C1 segment of cervical spinal cord (tissue), 14 donors: ENCODE measurements at places on chromosomes 12 and 14.

DNA sequence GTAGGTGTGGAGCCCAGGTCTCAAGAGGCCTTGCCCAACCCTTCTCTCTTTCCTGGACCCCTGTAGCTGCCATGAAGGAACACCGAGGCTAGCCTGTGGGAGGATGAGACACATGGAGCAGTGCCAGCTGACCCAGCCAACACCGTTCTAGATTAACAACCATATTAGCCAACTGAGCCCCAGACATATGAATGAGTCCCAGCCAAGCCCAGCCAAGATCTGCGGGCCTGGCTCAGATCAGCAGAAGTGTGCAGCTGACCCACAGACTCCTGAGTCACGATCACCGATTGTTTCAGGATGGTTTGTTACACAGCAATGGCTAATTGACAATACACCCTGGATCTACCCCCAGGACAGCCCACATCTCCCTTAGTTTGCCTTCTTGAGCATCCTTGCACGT is 82.1 kb downstream of the NTF3 start:
- no peak for DNase-seq

DNA sequence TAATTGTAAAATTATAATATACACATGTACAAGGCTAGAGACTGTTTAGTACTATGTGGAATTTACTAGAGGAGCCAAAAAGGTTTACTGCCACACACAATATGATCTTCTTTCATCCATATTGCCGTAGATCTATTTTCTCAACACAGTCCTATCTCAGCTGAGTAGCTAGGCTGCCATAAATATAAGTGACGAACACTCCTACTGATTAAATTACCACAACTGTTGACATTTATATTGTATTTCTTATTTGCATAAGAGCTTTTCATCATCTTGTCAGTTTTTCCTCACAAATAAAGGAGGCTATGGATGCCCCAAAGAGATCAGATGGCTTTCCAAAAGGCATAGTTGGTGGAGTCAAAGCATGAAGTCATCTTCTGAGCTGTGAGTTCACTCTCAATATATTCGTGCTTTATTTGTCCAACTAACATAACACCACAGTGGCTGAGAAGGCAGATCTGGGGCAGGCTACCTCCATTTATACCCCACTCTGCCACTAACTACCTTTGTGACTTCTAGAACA is 78.6 kb downstream of the CCDC59 start:
- no peak for DNase-seq

- DNase-seq = no peak
Measured at GRCh38 chr14:68439676-68440075, 353.2 kb downstream of the ZFP36L1 start.

- no peak for DNase-seq
Measured at GRCh38 chr14:42027271-42027670, 420.6 kb downstream of the LRFN5 start.

DNA sequence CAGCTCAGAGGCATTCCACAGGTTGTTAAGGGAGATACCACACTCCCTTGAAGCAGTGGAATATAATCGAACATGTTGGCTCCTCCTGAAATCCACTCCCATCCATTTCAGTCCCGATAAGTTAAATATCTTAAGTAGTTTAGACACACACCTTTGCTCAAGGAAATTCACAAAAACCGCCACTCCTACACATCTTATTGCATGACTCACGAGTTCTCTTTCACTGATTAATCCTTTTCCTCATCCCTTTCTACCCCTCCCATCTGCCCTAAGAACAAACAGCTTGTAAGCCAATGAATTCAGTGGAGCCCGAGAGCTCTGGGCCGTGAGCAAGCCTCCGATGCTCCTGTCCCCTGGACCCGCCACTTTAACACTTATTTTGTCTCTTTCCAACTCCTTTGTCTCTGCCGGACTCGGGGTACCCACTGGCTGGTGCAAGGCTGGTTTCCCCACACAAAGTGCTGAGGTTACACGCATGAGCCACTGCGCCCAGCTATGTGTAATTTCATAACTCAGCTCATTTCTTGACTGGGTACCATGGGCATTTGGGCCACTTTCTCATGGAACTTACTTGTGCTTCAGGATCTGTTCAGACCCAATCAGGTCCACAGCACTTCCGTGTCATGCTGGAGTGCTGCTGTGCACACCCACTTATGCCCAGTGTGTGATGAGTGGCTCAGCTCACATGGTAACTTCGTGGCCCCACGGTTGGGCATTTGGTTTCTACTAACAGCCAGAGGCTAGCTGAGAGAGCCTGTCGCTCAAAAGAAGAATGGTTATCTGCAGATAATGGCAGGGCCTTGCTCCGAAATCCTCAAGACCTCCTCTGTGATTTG is 171.8 kb upstream of the ALG10B start:
- DNase-seq = no peak

- DNase-seq = no peak
Measured at GRCh38 chr12:96099421-96099820, 64.0 kb upstream of the LTA4H start.

- no peak for DNase-seq
Measured at GRCh38 chr12:91889910-91890309, 255.7 kb downstream of the BTG1 start.

DNA sequence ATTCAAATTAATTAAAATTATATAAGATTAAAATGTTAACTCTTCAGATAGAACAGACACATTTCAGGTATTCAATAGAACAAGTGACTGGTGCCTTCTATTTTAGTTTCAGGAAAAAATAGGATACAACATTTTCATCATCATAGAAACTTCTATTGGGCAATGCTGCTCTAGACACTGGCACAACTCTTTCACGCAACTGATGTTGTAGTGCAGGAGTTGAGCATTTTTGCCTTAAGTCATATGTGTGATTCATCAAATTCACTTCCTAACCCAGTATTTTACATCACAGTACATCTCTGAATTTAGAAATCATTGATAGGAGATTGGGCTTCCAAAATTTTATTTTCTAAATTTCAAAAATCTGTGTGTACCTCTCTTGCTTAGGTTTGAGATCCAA is 215.4 kb upstream of the DIO2 start:
- DNase-seq = no peak

- DNase-seq = no peak
Measured at GRCh38 chr14:73426877-73427276, 31.5 kb downstream of the NUMB start.

GRCh38 chr14:89618811-89619551 is 201.9 kb upstream of the FOXN3 start:
- no peak for DNase-seq

- no peak for DNase-seq
Measured at GRCh38 chr12:105803292-105803691, 335.5 kb downstream of the NUAK1 start.

DNA sequence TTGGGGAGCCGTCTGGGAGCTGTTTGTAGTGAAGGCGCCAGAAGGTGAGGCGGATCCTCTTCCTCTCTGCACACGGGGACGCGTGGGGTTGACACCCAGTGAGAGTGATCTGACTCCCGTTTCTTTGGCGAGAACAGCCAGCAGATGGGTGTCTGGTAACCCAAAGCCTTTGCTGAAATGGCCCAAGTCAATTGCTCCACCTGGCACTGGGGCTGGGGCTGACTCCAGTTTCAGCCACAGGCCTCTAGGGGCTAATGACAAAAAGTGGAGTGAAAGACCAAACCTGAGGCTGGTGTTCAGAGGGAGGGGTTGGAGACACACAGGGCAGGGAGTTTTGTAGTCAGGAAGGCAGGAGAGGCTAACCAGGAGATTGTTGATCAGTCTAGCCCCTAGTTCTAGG is 87.0 kb downstream of the FRMD6 start:
- DNase-seq = no peak

DNA sequence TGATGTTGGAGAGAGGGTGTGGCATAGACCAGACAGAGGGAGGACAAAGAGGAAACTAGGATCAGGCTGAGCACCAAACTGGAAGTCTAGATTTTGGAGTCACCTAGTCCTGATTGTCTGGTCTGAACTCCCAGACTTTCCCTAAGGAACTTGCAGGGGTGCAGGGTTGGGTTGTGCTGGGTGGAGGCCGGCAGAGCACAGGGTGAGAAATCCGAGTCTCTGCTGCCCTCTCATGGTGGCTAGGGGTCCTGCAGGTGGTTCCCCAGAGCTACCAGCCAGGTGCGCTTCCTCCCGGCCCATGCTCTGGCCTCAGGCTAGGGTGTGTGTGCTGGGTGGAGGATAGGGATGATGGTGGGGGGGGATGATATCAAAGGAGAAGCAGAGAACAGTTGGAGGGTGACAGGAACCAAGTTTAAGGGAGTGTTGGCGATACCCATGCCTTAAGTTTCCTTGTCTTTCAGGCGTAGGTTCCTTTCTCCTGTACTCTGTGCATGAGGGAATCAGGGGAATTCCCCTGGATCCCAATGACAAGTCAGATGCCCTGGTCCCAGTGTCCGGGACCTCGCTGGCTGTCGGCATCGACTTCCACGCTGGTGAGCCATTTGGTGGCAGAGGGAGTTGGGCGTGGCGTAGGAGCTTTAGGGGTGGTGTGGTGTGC is 33.5 kb upstream of the NXPH4 start:
- DNase-seq = no peak

DNA sequence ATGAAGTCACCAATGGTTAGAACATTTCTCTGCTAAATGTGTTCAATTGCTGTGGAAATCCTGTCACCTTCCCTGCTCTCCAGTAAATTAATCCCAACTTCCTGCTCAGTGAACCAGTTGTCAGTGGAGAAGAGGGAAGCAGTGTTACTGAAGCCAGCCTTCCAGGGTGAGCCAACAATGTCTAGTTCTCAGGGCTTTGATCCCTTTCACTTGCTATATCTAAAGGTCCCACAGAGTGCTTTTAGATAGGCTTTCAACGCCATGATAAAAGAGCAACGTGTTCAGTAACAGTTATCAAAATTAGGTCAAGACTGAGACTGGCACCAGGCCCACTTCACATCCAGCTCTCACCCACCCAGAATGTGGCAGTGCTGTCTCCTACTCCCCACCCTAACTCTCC is 139.7 kb downstream of the KCNH5 start:
- DNase-seq = no peak

DNA sequence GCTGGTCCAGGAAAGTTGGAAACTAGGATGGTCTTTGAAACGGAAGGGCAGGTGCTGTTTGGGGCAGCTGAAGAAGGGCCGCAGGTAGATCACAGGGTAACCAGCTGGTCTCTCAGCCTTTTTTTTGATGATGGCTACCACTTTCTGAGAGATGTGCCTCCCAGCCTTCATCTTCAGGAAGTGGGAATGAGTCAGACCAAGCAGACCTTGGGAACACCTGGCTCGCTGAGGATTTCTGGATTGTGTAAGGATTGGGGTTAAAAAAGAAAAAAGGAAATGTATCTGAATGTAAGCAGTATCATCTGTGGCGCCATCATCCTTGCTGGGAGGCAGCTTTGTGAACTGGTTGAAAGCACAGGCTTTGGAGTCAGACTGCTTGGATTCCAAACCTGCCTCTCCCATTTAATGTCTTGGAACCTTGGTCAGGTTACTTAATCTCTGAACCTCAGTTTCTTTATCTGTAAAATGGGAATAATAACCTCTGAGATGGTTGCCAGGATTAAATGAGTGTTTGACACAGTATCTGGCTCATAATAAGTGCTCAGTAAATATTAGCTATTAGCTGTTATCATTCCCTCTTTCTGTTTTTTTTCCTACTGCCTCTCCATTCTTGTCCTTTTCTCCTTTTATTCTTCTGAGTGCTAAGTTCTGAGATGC is 1.7 kb downstream of the PRPF40B start:
- DNase-seq = no peak

DNA sequence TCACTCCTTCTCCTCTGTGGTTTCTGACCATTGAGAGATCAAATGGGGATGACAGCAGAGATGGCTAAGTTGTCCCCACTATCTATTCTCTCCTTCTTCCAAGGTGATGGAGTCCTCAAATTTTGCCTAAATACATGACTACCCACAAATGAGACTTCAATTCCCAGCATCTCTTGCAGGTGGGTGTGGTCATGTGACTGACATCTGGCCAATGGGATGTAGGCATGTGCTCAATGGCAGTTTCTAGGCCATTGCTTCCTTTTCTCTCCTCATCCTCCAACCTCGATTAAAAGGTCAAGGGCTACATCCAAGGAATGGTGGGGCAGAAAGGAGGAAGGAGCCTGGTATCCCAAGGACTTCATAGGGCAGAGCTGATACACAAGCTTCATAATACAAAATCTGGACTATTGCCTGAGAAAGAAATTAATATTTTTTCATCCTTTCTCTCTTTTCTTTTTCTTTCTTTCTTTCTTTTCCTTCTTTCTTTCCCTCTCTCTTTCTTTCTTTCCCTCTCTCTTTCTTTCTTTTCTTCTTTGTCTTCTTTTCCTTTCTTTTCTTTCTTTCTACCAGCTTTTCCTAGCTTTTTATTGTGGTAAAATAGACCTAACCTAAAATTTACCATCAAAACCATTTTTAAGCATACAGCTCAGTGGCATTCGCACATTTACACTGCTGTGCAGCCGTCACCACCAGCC is 100.9 kb upstream of the PRB2 start:
- DNase-seq = no peak

GRCh38 chr14:50025776-50026175 is 90.6 kb downstream of the VCPKMT start:
- DNase-seq = no peak

GRCh38 chr12:4386801-4387200 is 7.3 kb upstream of the FGF23 start:
- no peak for DNase-seq

DNA sequence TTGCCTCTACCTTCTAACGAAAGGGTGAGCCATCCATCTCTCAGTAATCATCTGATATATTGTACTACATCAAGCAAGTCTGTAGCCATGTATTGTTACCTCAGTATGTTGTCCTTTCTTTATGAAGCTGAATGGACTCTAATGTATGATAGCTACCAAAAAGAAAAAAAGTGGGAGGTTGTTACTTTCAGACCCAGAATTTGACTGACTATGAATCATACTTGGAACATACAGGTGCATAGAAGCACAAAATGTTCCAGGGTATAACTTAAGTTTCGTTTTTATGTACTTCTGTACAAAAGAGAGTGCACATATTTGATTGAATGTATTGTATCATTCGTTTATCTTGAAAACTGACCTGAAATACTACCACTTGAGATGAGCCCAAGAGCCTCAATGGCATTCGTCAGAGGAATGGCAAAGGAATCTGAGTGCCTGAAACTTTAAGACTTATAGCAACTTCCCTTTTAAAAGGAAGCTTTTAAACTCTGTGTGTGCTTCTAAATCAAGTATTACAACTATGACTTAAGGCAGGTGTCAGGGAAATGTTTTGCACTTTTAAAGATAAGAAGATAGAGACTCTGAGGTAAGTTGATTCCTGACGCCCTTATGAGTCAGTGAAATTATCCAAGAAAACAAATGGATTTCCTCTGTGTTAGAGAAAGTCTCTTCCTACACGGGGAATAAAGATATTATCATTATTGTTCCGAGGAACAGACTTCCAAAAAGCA is 951.5 kb downstream of the GALC start:
- no peak for DNase-seq

DNA sequence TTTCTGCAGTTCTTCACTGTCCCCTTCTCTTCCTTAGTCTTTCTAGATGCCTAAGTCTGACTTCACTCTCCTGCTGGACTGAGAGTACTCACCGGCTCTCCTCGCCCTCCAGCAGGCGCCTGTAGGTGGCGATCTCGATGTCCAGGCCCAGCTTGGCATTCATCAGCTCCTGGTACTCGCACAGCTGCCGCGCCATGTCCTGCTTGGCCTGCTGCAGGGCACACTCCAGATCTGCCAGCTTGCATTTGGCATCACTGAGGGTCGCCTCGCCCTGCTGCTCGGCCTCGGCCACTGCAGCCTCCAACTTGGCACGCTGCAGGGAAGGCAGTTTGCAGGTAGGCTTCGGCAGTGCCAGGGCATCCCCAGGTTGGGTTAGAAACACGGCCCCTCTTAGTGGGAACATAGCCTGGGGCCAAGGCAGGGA is 5.2 kb downstream of the KRT84 start:
- no peak for DNase-seq

- no peak for DNase-seq
Measured at GRCh38 chr12:58530742-58531062, 389.6 kb downstream of the LRIG3 start.
